Endodermal cell (in vitro differentiated cells): ENCODE measurements at places on chromosomes 11 and 22. TPM values are rescaled to one million over a fixed set of nuclear protein-coding genes. Genes with fewer than 3 reads are reported as not detected.

DNA sequence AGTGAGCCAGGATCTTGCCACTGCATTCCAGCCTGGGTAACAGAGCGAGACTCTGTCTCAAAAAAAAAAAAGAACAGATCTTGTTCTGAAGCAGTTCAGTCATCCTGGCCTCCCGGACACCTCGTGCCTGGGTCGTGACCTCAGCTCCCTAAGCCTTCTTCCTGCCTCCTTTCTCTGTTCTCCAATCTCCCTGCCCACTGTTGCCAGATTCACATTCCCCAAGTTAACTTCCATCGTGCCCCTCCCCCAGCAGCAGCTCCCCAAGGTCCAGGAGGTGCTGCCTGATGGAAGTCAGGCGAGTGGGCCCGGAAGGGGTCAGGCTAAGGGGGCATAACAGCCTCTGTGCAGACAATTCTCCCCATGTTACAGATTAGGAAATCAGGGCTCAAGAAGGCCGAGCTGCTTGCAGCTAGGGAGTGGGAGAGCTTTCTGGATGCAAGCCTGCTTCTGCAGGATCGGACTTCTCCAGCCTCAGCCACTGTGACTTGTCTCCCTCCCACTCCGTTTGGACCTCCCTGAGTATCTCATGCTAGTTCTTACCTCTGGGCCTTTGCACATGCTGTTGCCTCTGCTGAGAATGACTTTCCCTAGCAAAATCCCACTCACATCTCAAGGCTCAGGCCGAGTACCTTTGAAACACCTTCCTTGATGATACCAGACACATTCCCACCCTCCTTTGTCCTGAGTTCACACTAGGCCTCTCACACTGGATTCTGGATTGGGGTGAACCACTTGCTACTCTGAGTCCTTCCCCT, 14.3 kb upstream of the TMEM184B start:
- H3K36me3 ChIP-seq, result peaks cover 27% of the 10 kb centered on the region
- DNase-seq, result no peak
- H3K4me3 ChIP-seq, result no peak overlapping the region
- H3K27ac ChIP-seq, result no peak overlapping the region
- no peaks in the 10 kb centered on the region for H3K27me3 ChIP-seq

- no peaks in the 10 kb centered on the region for H3K4me1 ChIP-seq
- peak; percentile 22 for DNase-seq
- no peak overlapping the region for H3K4me3 ChIP-seq
- no peaks in the 10 kb centered on the region for H3K27me3 ChIP-seq
- no peaks in the 10 kb centered on the region for H3K36me3 ChIP-seq
Measured at GRCh38 chr11:76661834-76662434, 8.6 kb downstream of the LRRC32 start.

- no peak overlapping the region for H3K4me3 ChIP-seq
- H3K27me3 ChIP-seq, result no peaks in the 10 kb centered on the region
- peak; percentile 23 for DNase-seq
Measured at GRCh38 chr22:19696504-19697276, 17.6 kb upstream of the SEPTIN5 start.

DNA sequence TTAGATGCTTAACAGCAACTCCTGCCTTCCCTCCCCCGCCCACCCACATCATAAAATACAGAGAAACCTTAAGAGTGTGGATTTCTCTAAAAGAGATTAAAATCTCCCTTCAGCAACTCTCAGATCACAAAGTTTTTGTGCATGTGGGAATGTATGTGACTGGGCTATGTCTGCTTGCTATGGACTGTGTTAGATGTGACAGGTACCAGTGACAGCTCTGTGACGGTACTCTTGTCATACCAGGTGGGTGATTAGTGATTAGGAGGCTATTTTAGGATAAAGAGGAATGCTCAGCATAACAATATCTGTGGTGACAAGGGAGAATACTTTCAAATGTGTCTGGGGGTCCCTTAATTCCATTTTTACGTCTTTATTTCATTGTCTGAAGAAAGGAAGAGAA, 60.2 kb downstream of the SYT9 start:
- no peak for DNase-seq
- H3K4me3 ChIP-seq, result no peak overlapping the region
- H3K4me1 ChIP-seq, result peaks cover 18% of the 10 kb centered on the region
- H3K27ac ChIP-seq, result no peak overlapping the region

- DNase-seq, result no peak
- H3K4me1 ChIP-seq, result peaks cover 17% of the 10 kb centered on the region
- no peaks in the 10 kb centered on the region for H3K27me3 ChIP-seq
Measured at GRCh38 chr11:9772218-9772617, 108.3 kb downstream of the SWAP70 start.

MAML2 gene
- total RNA-seq, result 4.6 to 6.9 TPM (median 6.6 TPM) in 3 replicates
